ENCODE measurements at places on chromosomes 5 and 9.

DNA sequence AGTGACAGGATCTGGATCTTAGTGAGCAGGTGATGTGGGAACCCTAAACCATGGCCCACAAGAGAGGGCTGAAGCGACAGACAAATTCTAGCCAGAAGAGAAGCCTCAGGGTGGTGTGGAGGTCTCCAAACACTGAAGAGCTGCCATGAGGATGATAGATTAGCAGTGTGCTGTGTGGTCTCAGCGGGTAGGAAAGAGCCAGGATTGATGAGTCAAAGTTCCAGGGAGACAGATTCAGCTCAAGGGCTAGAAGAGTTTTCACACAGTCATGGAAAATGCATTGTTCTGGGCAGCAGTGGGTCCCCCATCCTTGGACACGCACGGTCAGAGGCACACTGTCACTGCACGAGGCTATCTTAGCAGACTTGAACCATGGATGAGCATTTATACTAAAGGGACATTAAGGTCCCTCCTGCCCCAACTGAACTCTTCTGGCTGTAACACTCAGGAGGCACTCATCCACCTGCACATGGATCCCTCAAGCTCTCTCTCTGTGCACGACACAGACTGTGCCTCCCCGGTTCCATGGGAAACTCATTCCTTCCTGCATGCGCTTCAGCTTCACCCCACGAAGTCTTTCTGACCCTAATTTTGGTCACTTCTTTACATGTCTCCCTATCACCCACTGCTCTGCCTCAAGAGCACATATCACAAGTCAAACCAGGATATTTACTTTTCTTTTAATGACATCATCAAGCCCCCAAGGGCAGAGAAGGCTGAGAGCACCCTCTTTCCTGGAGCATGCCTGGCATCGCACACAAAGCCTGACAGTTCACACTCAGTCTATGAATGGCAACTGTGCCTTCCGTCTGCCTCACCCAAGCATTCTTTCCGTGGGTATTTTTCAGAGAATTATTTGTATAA lies 84.8 kb downstream of the TLE1 start:
- DNase-seq = peak; percentile 47

DNA sequence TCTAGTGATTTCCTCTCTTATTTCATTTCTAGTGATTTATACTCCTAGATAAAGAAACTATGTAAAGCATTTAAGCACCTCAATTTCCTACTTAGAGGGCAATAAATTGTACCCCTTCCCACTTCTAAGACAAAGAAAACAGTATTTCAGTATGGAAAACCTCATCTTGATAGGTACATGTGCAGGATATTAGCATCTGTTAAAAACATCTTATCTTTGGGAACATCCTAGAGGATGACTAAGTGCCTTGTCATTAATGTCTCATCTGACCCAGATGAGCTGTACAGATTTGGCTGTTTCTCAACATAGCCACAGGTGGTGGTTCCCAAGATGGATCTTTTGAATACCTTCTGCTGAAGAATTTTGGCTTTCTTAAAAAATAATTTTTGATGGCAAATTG lies 5.7 kb downstream of the MEGF10 start:
- DNase-seq = no peak

DNA sequence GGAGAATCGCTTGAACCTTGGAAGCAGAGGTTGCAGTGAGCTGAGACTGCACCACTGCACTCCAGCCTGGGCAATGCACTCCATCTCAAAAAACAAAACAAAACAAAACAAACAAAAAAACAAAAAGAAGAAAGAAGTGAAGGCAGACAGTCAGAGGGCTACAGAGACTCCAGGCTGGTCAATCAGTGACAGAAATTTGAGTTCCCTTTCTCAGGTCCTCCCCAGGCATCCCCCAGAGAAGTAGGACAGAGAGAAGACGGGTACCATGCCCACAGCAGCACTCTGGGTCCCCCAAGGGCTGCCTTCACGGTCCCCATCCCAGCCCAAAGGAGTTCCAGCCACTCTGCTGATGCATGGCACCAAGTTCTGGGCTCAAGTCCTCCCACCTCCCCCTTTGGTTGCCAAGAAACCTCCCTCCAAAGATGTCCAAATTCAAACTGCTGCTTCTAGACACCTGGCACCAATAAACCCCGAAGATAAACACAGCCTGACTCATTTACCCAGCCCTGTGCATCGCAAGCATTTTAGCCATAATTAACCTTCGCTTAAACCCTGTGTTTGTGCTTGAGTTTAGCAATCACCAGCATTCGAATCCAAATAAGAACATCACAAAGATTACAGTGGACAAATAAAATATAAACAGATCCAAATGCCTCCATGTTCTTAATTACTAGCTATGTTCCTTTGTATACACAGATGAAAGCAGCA lies 24.0 kb downstream of the SEMA4D start:
- DNase-seq = no peak

- no peak for DNase-seq
These were observed 25.9 kb upstream of the ANKRD55 start for GRCh38 chr5:56259002-56259511.
